SW 1271 (cell line): ENCODE measurements at places on chromosomes 7 and 10.

GRCh38 chr7:107505997-107506673 is 36.3 kb downstream of the GPR22 start:
- no peak for DNase-seq

DNA sequence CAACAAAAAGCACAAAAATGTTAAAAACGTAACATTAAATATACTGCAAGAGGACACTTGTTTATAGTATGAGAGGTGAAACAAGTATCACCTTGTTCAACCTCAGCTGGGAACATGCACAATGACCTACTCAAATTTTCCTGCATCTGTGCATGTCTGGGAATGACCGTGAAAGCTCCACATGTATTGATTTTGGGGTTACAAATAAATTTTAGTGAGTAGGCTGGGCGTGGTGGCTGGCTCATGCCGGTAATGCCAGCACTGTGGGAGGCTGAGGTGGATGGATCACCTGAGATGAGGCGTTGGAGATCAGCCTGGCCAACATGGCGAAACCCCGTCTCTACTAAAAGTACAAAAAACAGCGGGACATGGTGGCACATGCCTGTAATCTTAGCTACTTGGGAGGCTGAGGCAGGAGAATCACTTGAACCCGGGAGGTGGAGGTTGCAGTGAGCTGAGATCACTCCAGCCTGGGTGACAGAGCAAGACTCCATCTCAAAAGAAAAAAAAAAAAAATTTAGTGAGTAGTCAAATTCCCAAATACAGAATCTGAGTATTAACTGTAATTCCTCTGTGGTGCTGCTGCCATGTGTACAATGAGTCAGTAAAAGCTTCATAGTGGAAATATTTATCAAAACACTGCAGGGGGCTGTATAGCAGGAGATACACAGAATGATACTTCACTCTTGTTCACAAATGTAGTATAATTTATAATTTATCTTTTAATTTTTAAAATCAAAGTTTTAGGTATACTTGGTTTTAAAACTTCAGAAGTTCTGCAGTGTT is 41.1 kb downstream of the SUGCT start:
- DNase-seq: no peak

DNA sequence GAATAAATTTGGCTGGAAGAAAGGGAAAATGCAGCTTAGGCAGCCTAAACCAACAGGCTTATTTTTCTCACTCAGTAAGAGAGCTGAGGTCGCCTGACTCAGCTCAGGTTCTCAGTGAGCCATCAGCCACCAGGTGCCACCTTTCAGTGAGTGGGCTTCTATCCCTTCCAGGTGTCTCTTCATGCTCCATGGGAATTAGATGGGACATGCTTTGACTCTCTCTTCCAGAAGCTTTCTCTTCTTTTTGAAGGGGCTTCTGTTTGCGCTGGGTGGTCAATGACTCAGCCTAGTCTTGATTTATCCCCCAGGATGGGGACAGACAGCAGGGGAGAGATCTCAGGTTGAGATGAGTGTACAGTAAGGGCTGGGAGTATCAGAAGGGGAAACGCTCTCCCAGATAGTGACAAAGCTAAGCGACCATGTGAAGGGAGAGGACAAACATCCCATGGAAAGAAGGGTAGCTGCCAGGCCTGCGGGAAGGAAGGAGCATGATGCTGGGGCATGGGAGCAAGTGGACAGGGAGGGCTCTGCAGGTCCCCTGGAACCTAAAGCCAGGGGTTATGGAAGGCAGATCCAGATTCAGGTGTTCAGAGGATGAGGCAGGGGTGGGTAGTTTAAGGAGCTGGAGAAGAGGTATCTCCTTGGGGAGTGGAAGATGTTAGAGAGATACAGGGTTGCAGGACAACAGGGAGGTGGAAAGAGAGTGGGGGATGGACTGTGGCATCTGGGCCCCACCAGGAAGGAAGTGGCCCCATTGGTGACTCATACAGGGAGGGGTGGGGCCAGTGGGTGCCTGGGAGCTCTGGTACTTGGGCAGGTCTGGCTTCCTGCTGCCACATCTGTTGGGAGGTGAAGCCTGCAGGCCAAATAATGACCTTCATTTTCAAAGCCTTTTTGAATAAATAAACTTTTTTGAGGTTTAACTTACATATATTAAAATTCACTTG is 32.5 kb downstream of the OGDH start:
- DNase-seq: peak; percentile 91

GRCh38 chr10:89534826-89535166 is 598 bp downstream of the SLC16A12 start:
- no peak for DNase-seq

DNA sequence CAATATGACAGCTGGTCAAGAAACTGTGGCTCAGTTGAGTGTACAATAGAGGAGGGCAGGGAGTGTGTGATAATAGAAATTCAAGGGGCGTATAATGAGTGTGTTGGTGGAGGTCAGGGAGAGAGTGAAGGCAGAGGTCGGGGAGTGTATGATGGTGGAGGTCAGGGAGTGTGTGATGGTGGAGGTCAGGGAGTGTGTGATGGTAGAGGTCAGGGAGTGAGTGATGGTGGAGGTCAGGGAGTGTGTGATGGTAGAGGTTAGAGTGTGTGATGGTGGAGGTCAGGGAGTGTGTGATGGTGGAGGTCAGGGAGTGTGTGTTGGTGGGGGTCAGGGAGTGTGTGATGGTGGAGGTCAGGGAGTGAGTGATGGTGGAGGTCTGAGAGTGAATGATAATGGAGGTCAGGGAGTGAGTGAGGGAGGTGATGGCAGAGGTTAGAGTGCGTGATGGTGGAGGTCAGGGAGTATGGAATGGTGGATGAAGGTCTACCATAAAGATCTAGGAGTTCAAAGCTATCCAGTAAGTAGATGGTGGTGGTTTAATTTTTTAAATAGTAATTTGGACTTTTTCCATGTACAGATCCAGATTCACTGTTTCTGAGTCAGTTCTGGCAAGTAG is 57.7 kb upstream of the TNS3 start:
- DNase-seq: no peak

- DNase-seq: no peak
These were observed 876 bp downstream of the GNAI1 start for GRCh38 chr7:80135309-80136104.

DNA sequence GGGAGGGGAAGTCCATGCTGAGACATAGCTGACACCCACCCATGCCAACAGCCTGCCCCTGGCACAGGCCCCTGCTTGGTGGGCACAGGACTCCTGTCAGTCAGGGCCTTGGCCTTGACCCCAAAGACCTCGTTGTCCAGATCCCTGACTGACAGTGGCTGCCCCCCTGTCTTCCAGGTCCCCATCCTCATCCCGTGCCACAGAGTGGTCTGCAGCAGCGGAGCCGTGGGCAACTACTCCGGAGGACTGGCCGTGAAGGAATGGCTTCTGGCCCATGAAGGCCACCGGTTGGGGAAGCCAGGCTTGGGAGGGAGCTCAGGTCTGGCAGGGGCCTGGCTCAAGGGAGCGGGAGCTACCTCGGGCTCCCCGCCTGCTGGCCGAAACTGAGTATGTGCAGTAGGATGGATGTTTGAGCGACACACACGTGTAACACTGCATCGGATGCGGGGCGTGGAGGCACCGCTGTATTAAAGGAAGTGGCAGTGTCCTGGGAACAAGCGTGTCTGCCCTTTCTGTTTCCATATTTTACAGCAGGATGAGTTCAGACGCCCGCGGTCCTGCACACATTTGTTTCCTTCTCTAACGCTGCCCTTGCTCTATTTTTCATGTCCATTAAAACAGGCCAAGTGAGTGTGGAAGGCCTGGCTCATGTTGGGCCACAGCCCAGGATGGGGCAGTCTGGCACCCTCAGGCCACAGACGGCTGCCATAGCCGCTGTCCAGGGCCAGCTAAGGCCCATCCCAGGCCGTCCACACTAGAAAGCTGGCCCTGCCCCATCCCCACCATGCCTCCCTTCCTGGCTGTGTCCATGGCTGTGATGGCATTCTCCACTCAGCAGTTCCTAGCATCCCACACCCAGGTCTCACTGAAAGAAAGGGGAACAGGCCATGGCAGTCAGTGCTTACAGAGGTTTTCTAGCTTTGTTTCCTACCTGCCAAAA is 197.2 kb downstream of the EBF3 start:
- DNase-seq: no peak

DNA sequence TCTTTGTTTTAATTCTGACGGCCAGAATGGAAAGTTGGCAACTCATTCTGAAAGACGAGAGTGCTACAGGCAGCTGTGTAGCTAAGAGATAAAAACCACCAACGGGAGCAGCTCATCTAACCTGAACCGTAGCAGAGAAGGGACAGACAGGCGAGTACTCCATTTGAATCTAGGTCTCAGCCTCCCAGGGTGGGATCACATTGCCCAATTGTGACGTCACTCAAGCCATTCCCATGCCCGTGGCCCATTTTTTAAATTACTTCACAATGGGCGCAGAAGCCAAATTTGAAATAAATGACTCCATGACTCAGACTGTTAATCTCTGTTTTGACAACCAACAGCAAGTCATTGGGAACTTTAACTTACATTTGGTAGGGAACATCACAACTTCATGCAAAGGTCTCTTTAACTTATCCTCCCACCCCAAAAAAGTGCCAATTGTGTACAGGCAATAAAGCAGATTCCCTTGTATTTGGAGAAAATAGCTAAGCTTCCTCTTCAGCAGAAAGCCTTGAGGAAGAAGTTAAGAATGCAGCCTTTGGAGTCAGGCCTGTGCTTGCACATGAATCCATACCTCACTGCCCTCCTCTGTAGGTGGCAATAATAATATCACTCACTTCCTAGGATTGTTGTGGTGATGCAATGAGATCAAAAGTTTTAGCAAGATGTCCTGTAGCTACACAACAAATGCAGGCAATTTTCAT is 93.2 kb upstream of the KIF5B start:
- no peak for DNase-seq
